ENCODE measurements at places on chromosomes 11 and 22.

- DNase-seq = peak; percentile 83
These were observed 76.9 kb upstream of the TTLL12 start for GRCh38 chr22:43263645-43264514.

DNA sequence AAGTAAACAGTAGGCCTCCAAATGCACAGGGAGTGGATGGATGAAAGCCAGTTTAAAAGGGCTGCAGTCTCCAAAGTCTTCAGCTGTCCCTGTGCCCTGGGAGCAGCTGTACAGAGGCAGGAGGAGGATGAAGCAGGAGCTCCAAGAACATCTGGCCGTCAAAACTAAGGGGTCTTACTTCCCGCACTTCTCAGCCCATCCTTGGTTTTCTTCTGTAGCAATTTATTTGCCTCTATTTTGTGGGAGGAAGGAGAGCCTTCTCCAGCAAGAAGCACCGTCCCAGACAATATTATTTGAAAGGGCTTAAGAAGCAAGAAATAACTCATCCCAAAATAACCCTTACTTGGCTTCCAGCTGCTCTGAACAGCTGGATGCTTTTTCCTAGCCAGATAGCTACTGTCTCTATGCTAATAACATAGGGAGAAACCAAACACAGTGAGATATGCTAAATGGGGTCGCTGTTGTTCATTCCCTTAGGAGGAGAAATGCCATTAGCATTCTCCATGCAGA is 133.2 kb downstream of the SPATA19 start:
- DNase-seq = peak; percentile 59

DNA sequence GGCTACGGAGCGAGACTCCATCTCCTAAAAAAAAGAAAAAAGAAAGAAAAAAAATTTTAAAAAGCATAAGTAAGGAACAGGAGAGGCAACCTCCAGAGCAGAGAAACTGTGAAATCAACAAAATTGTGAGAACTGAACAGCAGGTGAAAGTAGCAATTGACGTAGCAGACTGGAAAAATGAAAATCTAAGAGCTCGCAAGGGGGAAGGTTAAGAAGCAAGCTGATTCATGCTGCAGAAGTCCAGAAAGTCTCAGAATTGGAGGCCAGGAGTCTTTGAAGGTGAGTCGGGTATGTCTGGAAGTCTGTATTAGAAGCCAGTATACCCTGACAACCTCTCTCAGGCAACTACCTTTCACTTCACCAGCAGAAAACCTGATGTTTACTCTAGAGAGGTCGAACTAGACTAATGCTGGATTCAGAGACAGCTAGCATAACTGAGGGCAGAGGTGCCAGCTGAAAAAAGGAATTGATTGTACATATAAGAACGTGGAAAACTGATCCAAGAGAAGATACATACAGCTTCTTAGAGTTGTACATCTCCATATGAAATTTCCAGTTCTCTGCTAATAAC is 161.5 kb downstream of the WNT11 start:
- DNase-seq = no peak

DNA sequence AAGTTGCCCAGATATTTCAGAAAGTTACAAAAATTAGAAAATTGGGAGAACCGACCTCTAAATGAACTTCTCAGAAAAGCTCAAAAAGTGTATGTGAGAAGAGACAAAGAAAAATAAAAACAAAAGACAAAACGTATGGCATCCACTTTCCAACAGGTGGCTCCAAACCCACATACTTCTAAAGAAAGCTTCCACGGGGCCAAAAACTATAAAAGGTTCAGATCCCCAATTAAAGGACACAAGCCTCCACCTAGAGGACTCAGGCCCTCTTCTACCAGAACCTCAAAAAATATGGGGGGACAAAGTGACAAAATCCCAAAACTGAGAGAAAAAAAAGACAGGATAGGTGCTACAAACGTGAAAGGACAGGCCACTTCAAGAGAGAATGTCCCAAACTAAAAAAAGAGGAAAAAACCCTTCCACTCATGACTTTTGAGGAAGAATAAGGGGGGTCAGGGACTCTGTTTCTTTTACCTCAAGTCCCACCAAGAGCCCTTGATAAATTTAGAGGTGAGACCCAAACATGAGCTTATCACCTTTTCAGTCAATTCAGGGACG is 8.8 kb downstream of the SCGB2A1 start:
- DNase-seq = no peak

- no peak for DNase-seq
These were observed 5.0 kb downstream of the MPST start for GRCh38 chr22:37024339-37025157.

GRCh38 chr11:76069001-76069400 is 137.3 kb downstream of the WNT11 start:
- no peak for DNase-seq

DNA sequence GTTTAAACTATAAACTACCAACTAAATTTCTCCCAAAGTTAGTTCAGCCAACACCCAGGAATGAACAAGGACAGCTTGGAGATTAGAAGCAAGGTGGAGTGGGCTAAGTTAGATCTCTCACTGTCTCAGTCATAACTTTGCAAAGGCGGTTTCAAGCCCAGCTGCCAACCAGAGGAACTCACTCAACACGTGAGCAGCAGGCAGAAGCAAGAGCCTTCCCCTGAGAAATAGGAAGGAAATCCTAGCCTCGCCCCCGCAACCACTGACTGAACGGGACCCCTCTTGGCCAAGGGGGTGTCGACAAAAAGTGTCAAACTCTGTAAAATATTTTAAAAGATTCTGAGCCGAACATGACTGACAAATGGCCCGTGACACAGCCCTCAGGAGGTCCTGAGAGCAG is 4.4 kb upstream of the KRTAP5-9 start:
- no peak for DNase-seq

DNA sequence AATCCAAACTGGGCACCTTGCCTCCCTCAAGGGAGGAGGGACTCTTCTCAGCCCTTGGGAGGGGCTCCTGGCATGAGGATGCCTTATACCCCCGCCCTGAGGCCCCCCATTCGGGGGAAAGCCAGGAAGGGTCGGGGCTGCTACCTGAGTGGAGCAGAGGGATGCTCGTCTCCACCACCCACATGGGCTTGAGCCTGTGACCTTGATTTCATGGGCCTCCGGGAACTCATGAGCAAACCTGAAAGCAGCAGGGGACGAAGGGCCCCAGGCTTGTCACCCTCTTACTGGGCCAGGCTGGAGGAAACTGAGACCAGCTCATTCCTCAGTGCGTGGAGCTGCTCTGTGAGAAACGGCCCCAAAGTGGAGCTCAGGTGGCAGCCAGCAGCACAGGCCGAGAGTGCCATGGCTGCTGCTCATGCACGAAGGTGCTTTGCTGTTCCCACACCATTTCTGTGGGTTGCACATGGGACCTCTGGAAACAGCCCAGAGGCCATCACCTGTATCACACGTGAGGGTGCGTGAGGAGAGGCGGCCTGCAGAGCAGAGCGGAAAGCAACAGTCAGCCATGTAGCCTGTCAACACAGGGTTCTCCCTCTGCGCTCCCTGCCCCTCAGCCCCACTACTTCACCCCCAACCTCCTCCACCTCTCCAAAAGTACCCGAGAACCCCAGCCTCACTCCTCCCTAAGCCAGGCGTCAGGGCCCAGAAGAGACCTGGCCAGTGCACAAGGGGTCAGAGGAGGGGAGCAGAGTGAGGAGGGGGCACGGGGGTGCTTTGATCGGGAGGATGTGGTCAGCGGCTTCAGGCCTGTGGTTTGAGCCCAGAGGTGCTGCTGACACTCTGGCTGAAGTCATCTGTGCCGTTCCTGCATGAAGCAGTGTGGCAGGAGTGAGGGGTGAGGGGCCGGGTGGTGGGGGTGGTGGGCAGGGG is 14.1 kb upstream of the IL2RB start:
- no peak for DNase-seq

- peak; percentile 80 for DNase-seq
These were observed 10.5 kb downstream of the NUMA1 start for GRCh38 chr11:72069787-72070251.

- DNase-seq = no peak
These were observed 19.2 kb upstream of the OR56A3 start for GRCh38 chr11:5922749-5923426.

GRCh38 chr11:105598371-105598770 is 11.5 kb upstream of the GRIA4 start:
- DNase-seq = no peak

DNA sequence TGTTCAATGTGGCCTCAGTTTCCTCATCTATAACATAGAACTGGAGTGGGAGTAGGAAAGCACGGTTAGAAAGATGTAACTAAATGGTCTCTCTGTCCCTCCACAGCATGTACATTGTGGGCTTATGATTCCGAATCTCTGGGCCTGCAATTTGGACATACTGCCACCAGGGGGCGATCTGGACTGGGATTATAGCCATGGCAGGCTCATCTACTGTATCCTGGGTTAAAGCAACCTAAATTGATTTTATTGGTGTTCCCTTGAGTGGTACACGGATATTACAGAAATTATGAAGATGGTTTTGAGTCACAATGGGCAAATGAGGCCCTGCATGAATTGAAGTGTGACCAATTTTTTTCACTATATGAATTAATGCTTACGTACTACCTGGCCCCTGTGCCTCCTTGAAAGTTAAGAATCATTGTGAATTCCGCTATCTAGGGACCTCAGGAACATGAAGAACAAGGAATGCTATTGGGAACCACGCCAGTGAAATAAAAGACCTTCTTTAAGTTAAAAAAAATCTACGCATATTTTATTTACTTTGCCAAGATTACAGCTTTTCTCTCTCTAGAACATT is 32.9 kb downstream of the TST start:
- no peak for DNase-seq

DNA sequence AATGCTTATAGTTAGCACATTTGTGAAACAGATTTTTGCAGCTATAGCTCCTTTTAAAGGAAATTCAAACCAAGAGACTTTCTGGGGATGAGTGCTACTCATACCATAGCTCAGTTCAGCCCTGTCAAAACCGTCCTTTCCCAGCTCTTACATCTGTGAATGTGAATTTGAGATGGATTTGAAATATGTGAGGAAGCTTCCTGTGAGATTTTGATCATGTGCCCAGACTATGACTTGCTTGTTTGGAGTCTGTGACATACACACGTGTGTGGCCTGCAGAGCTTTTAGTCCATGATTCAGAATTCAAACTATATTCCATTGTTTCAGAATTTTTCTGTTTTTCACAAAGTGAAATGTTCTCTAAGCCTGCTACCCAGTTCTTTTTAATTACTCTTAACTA is 4.4 kb upstream of the MMP1 start:
- no peak for DNase-seq

- no peak for DNase-seq
These were observed 4.7 kb downstream of the UCP2 start for GRCh38 chr11:73977856-73978519.

GRCh38 chr11:108804511-108804910 is 139.6 kb downstream of the DDX10 start:
- DNase-seq = no peak

- no peak for DNase-seq
These were observed 56.4 kb upstream of the BARX2 start for GRCh38 chr11:129319201-129319600.

DNA sequence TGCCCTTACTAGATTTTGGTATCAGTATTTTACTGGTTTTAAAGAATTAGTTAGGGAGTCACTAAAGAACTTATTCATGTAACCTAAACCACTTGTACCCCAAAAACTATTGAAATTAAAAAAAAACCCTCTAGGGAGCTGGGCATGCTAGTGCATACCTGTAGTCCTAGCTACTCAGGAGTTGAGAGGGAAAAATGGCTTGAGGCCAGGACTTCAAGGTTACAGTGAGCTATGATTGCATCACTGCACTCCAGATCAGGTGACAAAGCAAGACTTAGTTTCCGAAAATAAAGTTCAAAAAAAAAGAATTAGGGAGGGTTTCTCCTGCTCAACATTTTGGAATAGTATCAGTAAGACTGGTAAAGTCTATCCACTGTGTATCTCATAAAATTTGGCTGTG is 364.4 kb upstream of the LUZP2 start:
- DNase-seq = no peak

- DNase-seq = no peak
These were observed 42.6 kb upstream of the IGSF9B start for GRCh38 chr11:133999355-133999754.

DNA sequence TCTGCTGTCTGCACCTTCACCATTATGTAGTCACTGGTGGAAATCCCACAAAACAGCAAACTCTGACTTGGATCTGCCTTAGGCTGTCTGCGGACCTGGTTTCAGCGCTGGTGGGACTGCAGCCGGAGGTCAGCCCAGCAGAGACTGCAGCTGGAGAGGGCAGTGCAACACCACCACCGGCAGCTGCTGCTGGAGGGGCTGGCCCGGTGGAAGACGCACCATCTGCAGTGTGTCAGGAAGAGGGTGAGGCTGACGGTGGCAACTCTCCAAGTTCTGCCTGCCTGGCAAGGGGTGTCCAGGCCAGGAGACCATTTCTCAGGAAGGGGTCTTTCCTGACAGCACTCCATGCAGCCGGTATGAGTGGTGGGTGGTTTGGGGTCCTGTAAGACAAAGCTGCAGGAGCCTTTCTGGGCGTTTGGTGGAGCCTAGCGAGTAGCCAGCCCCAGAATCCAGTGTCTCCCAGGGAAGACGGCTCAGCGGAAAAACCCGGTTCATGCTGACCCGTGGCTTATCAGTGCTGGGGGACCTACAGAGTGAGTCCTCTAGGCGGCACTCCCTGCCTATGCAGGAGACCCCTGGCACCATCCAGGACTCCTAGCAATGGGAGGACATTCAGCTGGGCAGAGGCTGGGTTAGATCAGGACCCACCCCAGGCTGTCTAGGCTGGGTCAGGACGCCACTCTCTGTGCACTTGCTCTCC is 50.8 kb downstream of the PISD start:
- DNase-seq = no peak

DNA sequence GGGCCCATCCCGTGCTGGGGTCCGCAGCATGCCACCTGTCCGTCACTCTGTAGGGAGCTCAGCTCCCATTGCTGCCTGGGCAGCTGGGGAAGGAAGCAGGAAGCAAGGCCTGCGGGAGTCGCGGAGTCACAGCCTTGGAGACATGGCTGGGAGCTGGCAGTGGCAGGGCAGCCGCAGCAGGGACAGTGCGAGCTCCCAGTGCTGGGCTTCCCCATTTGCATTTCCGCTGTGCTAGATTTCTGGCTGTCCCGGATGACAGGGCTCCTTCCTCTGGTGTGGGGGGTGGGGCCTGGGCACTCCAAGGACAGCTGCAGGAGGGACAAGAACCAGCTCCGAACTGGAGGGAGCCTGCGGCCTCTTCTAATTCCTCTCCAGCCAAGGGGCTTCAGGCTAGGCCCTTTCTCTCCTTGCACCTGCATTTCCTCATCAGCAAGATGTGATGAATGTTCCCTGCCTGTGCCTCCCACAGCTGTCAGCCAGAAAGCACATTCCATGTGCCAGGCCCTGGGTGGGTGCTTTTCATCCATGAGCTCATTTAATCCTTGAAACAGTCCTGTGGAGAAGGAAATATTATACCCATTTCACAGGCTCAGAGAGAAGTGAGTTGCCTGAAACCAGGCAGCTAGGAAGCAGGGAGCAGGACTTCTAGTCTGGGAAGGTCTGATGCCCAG is 48.0 kb downstream of the MYO7A start:
- DNase-seq = peak; percentile 59

DNA sequence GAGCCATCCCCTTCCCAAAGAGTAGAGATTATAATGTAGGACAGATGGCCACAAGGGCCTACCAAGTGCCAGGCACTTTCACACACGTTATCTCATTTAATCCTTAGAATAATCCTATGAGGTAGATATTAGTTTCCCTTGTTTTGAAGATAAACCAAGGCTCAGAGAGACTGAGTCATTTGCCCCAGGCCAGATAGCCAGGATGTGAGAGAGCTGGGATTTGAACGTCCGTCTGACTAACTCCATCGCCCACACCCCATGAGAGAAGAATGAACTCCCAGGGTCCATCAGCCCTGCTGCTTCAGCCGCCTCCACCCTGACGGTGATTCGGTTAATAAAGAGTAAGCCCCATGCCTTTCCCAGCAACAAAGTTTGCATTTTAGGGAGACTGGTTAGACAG is 10.7 kb downstream of the PRG3 start:
- no peak for DNase-seq

GRCh38 chr22:37220543-37220981 is 8.3 kb upstream of the SSTR3 start:
- DNase-seq = no peak

Measured in femur (tissue), 1 donor.